ENCODE measurements at places on chromosomes 5 and 9.

DNA sequence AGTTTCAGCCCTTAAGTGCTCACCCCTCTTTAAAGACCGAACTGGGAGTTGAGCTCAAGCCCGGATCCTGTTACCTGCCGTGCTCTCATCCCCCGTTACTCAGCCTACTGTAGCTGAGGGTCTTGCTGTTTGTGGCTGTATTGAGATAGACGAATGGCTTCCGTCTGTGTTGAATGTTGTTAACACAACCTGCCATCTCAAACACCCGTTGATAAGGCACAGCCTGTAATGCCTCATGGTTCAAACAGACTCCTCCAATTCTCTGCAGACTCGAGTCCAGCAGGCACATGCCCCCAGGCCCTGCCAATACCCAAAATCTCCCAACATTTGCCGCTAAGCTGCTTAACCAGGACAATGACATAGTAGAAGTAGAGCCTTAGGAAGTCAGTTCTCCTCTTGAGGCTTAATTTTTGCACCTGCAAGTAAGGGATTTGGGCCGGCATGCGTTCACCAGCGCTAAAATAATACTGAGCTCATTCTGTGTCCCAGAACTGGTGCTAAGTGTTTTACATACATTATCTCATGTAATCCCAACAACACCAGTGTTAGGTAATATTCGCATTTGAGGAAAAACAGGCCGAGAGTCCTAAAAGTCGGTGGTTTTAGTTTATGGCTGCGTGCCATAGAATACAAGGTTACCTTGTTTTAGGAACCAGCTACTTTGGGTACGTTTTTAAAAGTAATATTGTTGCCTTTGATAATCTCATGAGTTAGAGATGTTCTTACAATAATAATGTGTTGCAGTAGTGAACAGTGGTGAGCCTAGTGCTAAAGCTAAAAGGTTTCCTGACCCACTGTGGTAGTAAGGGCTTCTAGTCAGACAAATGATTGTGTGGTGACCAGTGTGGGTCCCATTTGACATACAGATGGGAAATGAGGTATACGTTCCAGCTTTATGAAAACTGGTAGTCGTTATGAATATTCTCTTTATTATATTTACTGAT, 1.5 kb upstream of the RFX3 start:
- peak; percentile 40 for DNase-seq

GRCh38 chr5:150762211-150762610, 3.4 kb upstream of the DCTN4 start:
- DNase-seq, result no peak

DNA sequence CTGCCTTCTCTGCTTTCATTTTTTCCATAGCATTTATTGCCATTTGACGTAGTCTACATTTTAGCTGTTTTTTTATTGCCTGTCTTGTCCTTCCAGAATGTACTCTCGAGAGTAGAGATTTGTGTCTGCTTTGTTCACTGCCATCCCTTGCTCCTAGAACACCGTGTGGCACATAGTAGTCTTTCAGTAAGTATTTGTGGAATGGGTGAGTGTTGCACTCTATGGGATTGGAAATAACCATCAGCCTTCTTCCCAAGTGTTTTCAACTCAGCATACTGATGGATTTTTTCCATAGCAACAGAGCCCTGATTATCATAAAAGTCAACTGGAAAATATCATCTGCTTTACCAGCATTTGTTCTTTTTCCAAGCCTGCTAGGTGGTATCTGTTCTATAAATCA, 462.6 kb downstream of the ENC1 start:
- no peak for DNase-seq

GRCh38 chr5:136042665-136043121, 13.9 kb downstream of the TGFBI start:
- no peak for DNase-seq

DNA sequence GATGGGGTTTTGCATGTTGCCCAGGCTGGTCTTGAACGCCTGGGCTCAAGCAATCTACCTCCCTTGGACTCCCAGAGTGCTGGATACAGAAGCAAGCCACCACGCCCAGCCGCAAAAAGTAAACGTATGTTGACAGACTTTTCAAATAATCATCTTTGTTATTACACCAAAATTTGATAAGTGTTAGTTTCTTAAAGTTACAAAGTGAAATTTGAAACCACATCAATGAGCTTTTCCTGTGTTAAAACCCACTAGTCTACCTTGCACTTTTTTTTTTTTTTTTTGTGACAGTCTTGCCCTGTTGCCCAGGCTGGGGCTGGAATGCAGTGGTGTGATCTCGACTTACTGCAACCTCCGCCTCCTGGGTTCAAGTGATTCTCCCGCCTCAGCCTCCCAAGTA, 29.9 kb downstream of the SPACA9 start:
- no peak for DNase-seq

DNA sequence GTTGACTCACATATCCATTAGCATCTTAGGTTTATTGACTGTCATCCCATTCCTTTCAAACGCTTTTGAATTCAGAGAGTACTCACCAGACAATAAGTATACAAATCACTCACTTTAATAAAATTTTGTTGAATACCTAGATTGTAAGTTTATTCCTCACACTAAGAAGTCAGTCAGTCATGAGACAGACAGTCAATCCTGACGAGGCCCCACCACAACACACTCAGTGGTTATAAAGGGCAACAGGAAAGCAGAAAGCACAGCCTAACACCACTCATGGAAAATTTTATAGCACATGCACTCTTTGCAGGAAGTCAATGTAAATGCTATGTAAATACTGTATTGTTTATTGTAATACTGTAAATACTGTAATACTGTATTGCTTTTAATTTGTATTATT, 176.3 kb upstream of the PTGER4 start:
- DNase-seq, result peak; percentile 26

GRCh38 chr5:180639741-180640610, 9.4 kb downstream of the FLT4 start:
- no peak for DNase-seq

- DNase-seq, result no peak
These were observed 141.0 kb downstream of the GADD45G start for GRCh38 chr9:89745601-89746376.

All from activated CD4-positive, alpha-beta T cell treated with anti-CD3 and anti-CD28 coated beads, Interleukin-2, amount 50 U/mL, for 48 hours (primary cell).